Cerebellar nuclear complex (tissue), 1 donor: ENCODE measurements at places on chromosomes 13 and 19.
A peak's percentile ranks its signal among the peaks of the same experiment; 100 is the strongest.

DNA sequence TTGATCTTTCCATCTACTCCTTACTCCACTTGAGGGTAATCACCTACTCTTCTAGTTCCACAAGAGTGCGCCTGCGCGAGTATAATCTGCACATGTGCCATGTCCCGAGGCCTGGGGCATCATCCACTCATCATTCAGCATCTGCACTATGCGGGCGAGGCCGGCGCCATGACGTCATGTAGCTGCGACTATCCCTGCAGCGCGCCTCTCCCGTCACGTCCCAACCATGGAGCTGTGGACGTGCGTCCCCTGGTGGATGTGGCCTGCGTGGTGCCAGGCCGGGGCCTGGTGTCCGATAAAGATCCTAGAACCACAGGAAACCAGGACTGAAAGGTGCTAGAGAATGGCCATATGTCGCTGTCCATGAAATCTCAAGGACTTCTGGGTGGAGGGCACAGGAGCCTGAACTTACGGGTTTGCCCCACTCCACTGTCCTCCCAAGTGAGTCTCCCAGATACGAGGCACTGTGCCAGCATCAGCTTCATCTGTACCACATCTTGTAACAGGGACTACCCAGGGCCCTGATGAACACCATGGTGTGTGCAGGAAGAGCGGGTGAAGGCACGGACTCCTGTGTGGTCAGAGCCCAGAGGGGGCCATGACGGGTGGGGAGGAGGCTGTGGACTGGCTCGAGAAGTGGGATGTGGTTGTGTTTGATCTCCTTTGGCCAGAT is 2.7 kb upstream of the KLK2 start:
- DNase-seq, result no peak

- no peak for DNase-seq
These were observed 12.8 kb downstream of the SMAD9 start for GRCh38 chr13:36907266-36907665.

- DNase-seq, result no peak
These were observed 348.5 kb downstream of the FOXO1 start for GRCh38 chr13:40317980-40318327.

- DNase-seq, result no peak
These were observed 18.4 kb upstream of the TMEM255B start for GRCh38 chr13:113740661-113741060.

GRCh38 chr19:49985871-49986270 is 24.9 kb upstream of the SIGLEC11 start:
- no peak for DNase-seq

DNA sequence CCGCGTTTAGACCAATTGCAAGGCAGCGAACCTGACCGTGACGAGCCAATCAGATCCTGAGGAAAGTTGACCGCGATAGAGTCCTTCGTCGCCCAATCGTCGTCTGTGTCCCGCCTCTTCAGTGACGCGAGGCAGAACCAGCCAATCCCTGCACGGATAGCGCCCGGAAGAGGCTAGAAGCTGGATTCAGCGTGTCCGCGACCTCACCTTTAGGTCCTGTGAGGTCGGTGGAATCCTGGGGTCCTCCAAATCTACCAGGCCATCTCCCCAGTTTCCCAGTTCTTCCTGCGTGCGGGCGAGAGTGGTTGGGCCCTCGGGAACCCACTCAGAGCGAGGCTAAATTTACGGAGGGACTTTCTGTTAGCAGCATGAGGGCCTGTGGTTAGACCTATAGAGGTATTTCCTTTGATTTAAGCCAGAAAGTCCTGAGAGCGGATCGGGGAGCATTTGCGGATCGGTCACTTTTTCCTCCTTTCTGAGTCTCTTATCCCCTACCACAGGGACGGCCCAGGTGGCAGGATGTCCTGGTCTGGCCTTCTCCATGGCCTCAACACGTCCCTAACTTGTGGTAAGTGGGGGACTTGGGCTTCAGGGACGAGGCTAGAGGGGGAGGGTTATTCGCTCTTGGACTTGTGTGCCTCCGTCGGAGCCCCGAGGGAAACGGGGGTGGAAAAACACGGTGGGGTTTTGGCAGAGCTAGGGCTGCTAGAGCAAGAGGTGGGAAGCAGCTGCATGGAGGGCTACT is at the start of gene MRPS12:
Gene MRPS12, plus strand, starts transcription at position 169 of the 745 bp plus-strand sequence. Its CDS starts 351 bp downstream, at position 520.
- DNase-seq, result peak; percentile 93

GRCh38 chr13:97757807-97758206 is 195.7 kb upstream of the IPO5 start:
- no peak for DNase-seq

- DNase-seq, result no peak
These were observed 1.8 kb downstream of the MAB21L1 start for GRCh38 chr13:35474496-35475211.

- no peak for DNase-seq
These were observed 73.5 kb upstream of the C13orf46 start for GRCh38 chr13:114047358-114047881.

GRCh38 chr13:33006134-33006533 is 10.1 kb upstream of the KL start:
- no peak for DNase-seq

- DNase-seq, result no peak
These were observed 37.4 kb upstream of the GAS6 start for GRCh38 chr13:113901231-113901630.

DNA sequence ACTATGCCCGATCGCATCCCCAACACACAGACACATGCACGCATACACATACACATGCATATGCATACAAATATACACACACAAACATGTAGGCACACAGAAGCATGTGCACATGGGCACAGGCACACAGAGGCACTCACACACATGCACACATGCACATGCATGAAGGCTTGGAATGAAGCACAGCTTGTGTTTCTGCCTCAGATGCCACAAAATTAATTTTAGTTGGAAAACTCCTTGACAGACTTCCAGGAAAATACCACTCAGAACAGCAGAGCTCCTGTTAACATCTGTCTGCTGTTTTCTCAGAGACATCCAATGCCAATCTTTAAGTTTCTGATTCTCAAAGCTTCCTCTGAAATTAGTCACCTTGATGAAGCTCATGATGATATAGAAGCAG is 532.7 kb downstream of the RFC3 start:
- no peak for DNase-seq

- no peak for DNase-seq
These were observed 743.8 kb upstream of the SLC10A2 start for GRCh38 chr13:103810026-103810425.

DNA sequence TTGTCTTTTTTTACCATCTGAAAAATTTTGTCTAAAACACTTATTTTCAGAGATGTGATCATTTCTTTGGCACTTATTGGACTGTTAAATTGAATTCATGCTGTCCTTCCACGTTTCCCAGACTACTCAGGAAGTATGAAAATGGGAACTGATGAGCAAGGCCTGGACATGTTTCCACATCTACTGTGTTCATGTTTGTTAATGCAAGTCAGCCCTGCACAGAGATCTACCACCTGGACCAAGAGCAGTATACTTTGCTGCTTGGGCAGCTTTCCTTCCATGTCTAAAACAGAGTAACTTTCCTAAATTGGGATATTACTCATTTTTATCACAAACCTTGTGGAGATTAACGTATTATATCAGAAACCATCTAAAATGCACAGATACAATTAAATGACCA is 687.4 kb downstream of the DIAPH3 start:
- DNase-seq, result no peak
